HT1080 (cell line): ENCODE measurements at places on chromosomes 4 and X.

GRCh38 chr4:102422843-102423242 lies 77.6 kb upstream of the SLC39A8 start:
- DNase-seq = no peak

GRCh38 chr4:129603241-129603931 lies 507.4 kb downstream of the C4orf33 start:
- no peak for DNase-seq

- no peak for DNase-seq
Measured at GRCh38 chr4:152686452-152687013, 6.7 kb upstream of the TMEM154 start.

GRCh38 chrX:110276778-110277177 lies 41.1 kb downstream of the AMMECR1 start:
- DNase-seq = no peak

DNA sequence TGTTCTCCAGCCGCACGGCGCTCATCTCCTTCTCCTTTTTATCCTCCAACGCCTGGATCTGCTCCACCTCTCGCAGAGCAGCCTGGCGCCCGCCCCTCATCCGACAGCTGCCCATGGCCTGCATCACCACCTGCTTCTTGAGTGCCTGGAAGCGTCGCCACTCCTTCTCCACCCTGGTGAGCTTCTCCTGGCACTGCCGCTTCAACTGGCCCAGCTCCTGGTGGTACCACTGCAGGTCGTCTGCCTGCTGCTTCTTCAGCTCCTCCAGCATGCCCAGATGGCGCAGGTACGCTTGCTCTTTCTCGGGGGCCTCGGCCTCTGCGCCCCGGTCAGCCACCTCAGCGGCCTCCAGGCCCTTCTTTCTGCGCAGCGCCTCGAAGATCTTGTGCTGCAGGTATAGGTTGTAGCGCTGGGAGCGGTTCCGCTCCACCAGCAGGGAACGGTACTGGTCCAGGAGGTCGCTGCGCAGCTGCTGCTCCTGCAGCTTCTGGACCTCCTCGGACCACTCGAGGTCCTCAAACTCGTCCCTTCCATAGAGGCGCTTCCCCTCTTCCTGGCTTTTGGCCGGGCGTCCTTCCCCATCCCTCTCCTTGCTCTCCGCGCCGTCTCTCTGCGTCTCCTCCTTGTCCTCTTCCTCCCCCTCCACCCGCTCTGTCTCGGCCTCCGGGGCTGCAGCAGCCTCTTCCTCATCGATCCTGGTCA lies 1.2 kb upstream of the TADA2B start:
- DNase-seq = no peak

DNA sequence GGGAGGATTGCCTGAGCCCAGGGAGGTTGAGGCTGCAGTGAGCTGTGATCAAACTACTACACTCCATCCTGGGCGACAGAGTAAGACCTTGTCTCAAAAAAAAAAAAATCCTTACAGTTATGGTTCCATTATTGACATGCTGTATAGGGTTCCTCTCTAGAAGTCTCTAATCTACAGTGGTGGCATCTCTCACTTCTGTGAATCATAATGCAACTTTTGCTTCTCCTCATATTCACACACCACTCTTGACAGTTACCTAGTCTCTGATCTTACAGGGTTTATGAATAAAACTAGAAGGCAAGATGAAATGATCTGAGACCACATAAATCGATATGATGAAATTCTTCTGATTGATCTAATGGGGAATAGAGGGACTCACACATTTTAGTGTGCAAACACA lies 40.6 kb downstream of the DOCK11 start:
- DNase-seq = no peak

GRCh38 chrX:120638619-120639018 lies 8.8 kb upstream of the C1GALT1C1 start:
- DNase-seq = no peak

GRCh38 chr4:130054908-130055307 lies 959.0 kb downstream of the C4orf33 start:
- DNase-seq = peak; percentile 19

DNA sequence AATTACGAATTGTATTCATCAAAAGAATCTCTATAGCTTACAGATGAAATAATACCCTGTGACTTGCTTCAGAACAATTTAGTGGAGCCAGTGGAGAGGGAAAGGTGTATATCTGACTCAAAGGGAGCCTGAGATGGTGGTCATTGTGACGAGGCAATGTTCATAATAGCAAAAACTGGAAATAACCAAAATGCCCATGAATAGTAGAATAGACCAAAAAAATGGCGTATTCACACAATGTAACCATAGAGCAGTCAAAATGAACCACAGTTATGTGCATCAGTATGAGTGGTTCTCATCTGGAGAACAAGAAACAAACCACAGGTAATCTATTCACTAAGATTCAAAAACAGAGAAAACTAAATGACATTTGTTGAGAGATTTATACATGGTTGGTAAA lies 125.3 kb upstream of the CLNK start:
- no peak for DNase-seq

DNA sequence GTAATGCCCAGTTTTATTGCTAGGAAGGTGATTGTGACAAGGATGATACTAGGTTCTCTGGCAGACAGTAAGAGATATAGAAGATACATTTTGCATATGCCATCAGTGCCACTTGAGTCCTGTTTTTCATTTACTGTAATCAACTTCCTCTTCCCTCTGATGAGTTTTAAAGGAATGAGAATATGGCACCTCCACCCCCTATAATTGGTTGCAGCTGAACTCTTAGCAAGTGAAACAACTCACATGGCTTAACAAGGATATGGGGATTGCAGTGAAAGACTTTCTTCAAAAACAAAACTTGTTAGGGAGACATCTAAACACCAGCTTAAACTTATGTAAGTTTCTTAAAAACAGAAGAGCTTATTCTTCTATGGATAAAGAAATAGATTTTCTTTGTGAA lies 90.0 kb downstream of the AREG start:
- no peak for DNase-seq

- DNase-seq = no peak
Measured at GRCh38 chr4:61545902-61546480, 345.9 kb downstream of the ADGRL3 start.

DNA sequence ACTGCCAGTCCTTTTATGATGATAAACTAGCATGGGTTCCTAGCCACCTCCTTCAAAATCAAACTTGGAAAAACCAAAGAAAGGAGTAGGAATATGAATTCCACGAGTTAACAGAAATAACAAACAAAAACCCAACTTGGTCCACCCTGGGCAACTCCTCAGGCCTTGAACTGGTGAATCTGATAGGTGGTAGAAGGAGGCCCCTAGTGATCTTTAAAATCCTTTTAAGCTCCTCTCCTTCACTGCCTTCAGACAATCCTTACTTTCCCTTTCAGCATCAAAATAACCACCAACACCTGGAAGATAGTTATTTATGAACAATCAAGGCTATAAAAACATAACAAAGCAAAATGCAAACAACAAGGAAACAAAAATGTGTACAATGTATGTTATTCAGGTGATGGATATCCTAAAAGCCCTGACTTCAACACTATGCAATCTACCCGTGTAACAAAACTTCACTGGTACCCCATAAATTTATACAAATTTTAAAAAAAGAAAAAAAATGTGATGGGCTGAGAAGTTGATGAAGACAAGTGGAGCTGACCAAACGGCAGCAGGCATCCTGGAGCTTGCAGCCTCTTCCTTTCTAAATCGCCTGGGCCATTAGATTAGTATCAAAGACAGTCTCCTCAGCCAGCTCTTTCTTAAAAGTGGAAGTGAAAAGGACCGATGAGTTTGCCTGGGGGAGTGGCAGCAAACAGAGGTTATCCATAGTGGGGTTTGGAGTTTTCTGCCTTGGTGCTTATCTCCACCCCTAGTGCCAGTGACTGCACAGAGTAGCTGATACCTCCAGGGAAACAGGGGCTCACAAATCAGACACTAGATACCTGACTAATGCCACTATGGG lies 179.6 kb downstream of the TMA16 start:
- no peak for DNase-seq

DNA sequence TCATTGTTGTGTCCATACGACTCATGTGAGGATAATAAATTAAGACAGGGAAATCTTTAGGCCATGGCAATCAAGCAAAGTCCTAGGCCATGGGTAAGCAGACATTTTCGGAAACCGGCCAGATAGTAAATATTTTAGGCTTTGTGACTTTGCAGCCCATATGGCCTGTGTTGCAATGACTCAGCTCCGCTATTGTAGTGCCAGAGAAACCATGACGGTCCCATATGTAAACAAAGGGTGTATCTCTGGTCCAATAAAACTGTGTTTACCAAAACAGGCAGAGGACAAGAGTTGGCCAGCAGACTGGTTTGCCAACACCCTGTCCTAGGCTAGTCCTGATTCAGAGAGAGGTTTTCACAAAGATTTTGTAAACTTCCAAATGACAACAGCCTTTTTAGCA lies 5.0 kb downstream of the FAM114A1 start:
- DNase-seq = no peak

DNA sequence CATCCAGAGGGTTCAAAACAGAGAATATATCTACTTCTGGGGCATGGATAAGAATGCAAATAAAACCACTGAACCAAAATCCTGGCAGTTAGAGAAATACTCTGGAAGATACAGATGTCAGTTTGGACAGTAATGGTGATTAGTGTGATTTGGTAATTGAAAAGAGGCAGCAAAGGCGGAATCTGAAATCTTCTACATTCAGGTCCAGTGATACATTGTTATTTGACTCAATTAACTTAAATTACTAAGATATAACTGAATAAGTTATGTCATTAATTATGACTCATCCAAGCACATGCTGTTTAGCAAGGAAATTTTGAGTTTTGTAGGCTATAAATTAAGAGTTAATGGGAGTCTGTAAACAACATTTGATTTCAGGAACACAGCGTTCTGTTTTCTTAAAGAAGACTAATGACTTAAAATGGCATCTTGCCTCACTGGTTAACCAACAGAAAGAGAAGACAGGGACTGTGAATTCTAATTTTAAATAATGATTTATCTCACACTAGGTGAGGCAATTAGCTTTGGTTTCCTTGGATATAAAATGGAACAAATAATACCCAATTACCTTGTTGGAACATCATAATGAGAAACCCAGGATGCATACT lies 937.1 kb downstream of the PDHA2 start:
- no peak for DNase-seq

- no peak for DNase-seq
Measured at GRCh38 chr4:105472871-105473323, 965 bp downstream of the PPA2 start.

GRCh38 chr4:82661181-82661992 lies 99.6 kb upstream of the TMEM150C start:
- no peak for DNase-seq

DNA sequence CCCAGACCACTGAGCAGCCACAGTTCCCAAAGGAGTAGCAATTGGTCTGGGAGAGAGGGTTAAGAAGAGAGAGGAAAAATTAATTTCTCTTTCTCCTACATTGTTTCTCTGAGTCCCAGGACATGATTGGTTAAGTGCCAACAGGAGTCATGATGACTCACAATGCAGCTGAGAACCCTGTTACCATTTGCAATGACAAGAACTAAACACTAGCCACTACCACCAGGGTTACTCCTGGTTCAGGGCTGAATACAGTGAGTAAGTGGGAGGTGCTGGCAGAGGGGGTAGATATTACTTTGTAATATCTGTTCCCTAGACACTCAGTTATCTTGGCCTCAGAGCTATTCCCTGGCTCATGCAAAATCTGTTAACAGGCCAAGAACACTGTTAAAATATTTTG lies 18.0 kb downstream of the ETDC start:
- DNase-seq = peak; percentile 72

DNA sequence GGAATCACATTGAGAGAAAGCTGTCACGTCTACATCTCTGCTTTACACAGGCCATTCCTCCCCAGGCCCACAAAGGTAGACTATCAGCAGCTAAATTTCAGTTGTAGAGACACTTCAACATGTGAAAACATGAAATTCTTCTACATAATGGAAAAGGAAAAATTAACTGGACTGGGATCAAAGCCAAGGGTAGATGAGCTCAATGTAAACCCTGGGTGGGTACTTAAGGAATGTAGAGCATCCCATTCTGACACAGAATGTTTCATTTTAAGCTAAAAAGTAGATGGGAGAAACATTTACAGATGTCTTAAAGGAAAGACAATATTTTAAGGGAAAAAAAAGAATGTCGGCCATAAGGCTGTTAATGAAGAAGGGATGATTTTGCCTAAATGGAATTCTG lies 51.3 kb upstream of the NPNT start:
- DNase-seq = no peak

DNA sequence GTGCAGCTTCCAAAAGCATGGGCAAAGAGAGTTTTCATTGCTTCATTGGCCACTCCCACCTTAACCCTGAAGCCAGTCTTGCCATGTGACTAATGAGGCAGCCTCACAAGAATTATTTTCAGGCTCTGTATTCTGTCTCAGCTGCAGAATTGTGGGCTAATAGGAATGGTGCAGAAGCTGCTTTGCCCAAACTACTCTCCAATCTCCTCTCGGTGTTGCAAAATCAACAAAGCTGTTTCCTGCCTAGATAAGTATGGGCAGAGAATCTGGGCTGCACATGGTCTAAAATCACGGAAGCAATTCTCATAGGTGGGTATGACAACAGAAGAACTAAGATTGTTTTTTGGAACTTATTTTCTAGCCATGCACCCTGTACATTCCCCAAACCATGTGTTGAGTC lies 31.4 kb downstream of the PPP1R2C start:
- DNase-seq = peak; percentile 11

DNA sequence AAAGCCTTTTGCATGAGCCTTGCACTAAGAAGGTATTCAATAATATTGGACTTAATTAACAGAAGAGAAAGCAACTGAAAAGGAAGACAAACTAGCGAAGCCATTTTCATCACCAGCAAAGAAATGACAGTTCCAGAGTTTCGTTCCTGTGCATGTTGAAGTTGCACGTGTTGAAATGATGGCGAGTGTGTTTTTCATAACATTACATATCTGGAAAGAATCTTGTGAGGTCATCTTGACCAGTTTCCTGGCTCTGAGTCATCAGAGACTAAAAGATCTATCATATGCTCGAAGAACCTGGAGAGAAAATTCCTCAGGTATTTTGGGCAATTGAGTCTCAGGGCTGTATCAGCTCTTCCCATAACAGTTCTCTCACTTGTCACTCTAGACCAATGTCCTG lies 106.2 kb upstream of the MAML3 start:
- peak; percentile 90 for DNase-seq

- no peak for DNase-seq
Measured at GRCh38 chrX:14529290-14529989, at the start of gene GLRA2. Gene GLRA2, plus strand, starts transcription at chrX:14529536. Its CDS starts 522 bp downstream, at chrX:14530058.

GRCh38 chrX:104112326-104112951 lies at the start of gene ZCCHC18:
Gene ZCCHC18, plus strand, starts transcription at chrX:104112523. Its CDS starts 1,589 bp downstream, at chrX:104114112.
- peak; percentile 68 for DNase-seq

DNA sequence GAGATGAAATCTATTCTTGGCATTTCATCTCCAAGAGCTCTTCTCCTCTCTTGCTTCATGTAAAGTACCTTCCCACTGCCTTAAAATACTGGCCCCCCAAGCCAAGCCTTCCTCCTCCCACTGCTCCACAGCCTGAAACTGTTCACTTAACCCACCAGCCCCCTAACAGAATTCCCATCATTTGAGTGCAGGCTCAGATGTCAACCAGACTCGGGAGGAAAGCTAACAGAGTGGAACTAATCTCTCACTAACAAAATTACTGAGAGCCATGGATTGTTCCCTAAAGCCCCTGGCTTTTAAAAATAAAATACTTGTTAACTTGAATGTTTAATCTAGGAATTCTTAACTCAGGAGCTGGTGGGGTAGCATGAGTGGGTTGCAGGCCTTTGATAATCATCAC lies 7.1 kb upstream of the DCUN1D4 start:
- DNase-seq = no peak

- DNase-seq = no peak
Measured at GRCh38 chr4:175071123-175071522, 153.0 kb downstream of the ADAM29 start.
